ENCODE measurements at places on chromosomes 16 and 17. TPM values are rescaled to one million over a fixed set of nuclear protein-coding genes. Genes with fewer than 3 reads are reported as not detected.

DNA sequence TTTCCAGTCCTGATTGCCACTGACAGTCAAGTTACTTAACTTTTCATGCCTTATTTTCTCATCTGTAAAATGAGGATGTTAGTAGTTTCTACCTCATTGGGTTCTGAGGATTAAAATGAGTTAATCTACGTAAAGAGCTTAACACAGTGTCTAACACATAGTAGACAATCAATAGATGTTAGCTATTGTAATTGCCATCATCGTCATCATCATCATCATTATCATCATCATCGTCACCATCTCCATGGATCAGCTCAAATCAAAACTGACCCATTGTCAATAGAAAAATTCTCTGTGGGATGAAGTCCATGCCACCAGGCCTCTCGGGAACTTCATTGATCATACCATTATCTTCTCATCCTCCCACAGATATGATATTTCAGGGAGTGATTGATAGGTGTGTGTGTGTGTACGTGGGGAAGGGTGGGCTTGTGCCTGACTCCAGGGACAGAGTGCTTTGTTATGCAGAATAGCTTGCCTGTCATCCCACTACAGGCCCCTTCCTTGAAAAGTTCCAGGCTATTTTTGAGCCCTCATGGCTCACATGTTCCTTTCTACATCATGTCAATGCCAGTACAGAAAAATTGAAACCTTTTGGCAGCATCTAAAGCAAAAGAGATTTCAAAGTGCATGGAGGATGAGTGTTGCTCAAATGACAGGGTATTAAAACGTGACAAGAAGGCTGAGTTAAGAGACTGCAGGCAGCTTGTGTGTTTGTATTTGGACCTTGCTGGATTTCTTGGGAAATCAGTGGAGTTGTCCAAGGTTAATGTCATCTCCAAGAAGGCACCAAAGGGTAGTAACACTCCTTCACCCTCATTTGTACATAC is 133.9 kb downstream of the PRKCB start:
- no peak for DNase-seq

DNA sequence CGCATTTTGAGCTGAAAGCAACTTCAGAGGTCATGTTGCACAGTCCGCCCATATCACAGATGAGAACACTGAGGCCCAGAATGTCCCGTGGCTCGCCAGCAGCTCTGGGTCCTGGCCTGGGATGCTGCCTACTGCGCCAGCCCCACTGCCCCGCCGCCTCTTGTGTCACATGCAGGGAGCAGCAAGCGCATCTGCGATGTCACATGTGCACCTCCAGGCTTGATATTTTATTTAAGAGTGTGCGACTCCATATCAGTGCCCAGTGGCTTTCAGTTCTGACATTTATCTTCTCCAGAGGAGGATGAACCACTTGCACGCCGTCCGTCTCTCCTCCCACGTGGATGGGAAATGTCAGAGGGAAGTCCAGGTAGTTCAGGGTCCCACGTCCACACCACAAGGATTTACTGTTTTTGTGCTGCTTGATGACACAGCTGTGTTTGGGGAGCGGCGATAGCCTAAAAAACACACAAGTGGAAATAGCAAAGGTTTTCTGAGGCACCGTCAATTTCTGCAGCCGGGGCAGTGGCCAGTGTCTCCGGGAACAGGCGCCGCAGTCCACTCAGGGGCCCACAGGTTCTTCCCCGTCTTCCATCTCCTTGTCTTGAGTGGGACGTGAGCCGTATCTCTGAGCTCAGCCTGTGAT is 7.0 kb upstream of the RBFOX3 start:
- no peak for DNase-seq

DNA sequence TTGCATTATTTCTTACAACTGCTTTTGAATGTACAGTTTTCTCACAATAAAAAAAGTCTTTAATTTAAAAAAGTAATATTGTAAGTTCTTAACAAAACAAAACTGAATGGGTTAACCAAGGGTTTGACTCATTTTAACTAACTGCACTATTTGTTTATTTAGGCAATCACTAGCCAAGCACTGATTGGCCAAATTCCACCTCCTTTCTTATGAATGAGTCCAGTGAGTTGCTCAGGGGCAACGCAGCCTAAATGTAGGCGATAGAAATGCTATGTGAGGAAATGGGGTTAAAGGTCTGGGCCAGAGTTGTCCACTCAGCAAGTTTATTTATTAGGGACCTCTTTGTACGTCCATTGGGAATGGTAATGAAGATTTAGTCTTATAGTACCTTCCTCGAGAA is 89.6 kb upstream of the MAF start:
- no peak for DNase-seq

- no peak for DNase-seq
Measured at GRCh38 chr17:58311429-58311894, 17.1 kb downstream of the TSPOAP1 start.

DNA sequence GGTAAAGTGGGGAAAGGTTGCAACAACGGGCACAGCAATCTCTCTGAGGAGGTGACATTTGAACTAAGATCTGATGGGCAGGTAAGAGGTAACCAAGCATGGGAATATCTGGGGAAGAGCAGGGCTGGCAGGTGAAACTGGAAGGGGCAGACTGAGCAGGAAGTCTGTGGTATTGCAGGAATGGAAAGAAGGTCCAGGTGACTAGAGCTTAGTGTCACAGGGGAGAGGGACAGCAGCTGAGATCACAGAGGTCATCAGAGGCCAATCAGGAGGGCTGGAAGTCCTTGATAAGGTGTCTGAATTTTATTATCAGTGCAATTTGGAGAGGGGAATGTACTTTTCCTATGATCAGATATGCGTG is 73.3 kb upstream of the DHX40 start:
- DNase-seq: no peak

- DNase-seq: no peak
Measured at GRCh38 chr16:85550953-85551924, 61.9 kb upstream of the GSE1 start.

DNA sequence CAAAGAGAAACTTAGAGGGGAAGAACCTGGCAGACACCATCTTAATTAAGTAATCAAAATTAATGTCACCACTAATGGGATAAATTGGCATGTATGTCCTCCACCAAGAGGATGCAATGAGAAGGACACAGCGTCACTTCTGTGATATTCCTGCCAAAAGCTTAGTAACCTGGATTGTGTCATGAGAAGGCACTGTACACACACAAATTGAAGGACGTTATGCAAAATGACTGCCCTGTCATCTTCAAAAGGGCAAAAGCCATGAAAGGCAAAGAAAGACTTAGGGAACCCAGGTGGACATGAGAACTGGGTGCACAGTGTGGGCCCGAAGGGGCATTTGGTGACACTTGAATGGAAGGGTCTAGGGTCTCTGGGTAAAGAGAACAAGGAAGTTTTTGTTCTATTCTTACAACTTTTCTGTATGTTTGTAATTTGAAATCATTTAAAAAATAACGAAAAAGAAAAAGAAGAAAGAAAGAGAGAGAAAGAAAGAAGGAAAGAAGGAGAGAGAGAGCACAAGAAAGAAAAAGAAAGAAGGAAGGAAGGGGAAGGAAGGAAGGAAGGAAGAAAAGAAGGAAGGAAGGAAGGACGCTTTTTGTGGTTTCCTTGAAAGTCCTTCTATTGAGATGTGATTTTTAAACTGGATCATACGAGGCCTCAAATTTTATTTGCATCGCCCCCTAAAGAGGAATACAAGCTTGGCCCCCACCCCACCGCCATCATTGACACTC is 4.0 kb upstream of the APOH start:
- DNase-seq: no peak

Gene CBX8
- total RNA-seq: 4.9 TPM

Gene TBC1D3I
- total RNA-seq: 0.88 TPM

Gene NRN1L
- total RNA-seq: 3.1 TPM

Gene KRT28
- total RNA-seq: not detected

Gene NACA2
- not detected for total RNA-seq

Gene SDR42E2
- total RNA-seq: 0.44 TPM

Data from activated naive CD8-positive, alpha-beta T cell treated with anti-CD3 and anti-CD28 coated beads, Interleukin-2, amount 10 ng/mL, durations not matched to agents 7 days and 5 days (primary cell).